Endothelial cell (in vitro differentiated cells): ENCODE measurements at places on chromosomes 13 and 19.

DNA sequence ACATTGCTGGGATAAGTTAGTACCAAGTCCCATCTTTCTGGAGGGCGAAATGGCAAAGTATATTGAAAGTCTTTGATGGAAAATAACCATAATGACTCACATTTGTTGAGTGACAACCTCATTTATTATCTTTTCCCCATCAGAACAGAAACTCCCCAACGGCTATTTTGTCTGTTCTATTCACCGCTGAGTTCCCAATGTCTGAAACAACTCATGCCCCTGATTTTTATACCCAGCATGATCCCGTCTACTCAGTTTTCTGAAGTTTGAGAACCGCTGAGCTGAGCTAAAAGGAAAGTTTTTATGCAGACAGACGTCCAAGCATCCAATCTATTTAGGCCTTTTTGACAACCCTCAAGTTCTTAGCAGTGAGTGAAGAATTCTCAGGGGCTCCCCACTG, 7.8 kb upstream of the TINCR start:
- DNase-seq, result no peak

DNA sequence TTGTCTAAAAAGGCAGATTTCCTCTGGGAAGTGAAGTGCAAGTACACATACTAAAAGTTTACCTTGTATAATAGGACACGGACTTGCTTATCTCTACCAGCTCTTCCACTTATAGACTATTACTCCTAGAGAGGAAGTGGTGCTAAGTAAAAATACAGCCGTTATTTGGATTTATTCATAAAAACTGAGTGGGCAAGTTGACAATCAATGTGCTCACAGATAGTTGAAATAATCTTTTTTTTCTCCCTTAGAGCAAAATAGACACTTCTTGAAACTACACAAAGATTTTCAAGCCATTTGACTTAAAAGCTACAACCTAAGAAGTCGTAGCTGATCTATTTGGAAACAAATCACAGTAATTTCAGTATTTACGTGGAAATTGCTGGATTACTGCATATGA, 2584.7 kb upstream of the PCDH20 start:
- DNase-seq, result no peak

- DNase-seq, result no peak
These were observed 107.7 kb downstream of the RAB20 start for GRCh38 chr13:110453797-110454196.

GRCh38 chr13:103066781-103067345, 646 bp upstream of the SLC10A2 start:
- no peak for DNase-seq

DNA sequence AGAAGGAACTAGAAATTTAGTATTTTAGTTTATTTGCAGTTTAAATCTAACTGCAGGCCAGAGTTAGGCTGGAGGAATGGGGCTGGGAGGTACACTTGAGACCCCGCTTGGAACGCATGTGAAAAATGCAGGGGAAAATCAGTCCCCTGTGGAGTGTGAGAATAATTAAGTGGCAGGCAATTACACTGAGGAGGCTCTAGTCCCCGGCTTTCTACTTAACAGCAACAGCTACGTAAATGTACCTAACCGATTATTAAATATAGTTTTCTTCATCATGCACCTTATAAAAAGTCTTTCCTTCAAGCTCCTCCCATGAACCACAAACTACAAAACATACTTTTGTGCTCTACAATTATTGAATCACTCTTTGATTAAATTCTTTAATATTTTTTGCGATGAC, 804 bp downstream of the ZNF708 start:
- no peak for DNase-seq

DNA sequence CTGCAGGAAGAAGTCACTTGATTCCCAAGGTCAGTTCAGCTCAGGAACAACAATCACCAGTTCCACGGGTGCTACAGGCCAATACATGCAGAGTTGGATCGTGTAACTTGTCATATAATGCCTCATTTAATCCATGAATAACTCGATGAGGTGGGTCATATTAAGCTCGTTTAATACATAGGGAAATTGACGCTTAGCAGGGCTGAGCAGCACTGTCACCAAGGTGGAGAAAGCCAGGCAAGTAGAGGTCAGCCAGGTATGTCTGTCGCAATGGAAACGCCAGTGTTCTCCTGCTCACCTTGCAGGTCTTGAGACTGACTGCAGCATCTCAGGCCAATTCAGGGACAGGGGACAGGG, 52.3 kb downstream of the CCDC70 start:
- no peak for DNase-seq

DNA sequence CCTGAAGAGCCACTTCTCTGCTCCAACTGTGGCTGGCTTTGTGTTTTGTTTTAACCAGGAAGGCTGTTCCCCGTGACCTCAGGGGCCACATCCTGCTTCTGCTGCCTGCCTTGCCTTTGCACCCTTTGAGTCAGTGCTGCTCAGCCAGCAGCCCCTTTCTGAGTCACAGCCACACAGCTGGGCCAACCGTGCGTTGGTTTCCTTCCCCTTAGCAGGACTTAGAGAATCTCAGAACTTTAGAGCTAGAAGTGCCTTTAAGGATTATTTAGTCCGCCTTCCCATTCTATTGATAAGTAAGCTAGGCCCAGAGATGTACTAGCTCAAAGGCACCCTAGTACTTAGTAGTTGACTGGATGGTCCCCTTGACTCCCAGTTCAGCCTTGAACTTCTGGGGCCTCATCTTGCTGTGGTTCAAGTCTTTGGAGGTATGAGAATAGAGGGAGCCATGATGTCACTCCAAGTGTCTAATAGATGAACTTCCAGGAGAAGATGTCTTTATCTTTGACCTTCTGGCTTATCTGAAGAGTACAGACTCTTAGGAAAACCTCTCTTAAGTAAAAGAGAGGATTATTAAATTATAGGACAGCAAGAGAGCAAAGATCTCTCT, 8.0 kb downstream of the RGCC start:
- DNase-seq, result no peak

DNA sequence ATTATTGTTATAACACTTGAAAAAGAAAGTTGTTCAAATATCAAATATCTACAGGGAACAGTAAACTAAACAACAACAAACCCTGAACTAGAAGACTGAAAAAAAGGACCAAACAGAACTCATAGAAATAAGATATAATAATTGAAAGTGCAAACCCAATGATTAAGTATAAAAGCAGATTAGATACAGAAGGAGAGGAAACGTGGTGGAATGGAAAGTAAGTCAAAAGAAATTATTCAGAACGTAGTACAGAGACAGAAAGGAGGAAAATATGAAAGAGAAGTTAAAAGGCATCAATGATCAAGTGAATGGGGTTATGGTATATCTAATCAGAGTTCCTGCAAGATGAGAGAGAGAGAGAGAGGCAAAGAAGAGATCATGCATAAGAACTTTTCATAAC, 174.2 kb upstream of the DACH1 start:
- DNase-seq, result no peak

DNA sequence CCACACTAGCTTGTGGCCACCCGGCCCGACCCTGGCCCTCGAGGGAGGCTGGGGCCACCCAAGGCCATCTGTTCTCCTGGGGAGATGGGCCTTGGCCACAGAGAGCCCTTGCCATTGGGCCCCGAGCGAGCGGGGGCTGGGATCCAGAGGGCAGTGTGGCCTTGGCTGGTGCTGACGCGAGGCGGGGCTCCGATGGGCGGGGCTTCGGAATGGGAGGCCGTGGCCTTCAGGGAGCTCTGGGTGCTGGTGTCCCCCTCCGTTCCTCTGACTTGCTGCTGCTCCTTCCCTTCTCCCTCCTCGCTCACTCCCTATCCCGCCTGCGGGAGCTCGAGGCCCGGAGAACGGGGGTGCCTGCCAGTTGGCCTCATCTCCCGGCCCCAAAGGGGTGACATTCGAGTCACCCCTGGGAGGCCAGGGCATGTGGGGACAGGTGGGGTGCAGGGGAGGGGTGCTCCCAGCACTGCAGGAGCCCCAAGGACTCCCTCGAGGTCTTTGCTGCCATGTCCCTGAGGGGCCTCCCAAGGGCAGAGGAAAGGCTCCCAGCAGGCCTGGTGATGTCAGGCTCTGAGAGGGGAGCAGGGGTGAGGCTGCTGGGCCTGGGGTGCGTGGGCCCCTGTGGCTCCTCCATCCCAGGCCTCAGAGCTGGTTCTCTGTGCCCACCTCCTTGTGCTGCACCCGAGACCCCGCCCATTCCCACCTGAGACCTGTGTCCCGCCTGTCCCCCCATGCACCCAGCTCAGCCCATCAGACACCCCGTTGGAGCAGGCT, 4.2 kb downstream of the NCLN start:
- no peak for DNase-seq

- DNase-seq, result no peak
These were observed 88.0 kb downstream of the SLC10A2 start for GRCh38 chr13:102978168-102978567.

DNA sequence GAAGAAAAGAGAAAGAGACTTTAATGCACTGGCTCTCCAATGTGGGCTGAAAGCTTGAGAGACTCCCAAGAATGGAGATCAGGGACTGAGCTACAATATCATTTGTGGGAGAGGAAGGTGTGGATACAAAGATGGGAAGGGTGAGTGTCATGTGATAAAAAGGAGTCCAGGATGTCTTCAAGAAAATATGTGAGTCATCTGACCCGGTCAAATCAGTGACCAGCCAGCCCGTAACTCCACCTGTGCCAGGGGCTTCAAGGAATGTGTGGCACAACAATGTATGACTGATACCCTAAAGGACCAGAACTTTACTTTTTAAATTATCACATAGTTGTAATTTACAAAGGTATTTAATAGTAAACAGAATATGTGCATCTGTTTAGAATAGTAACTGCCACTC, 97.2 kb downstream of the DOCK9 start:
- DNase-seq, result no peak

DNA sequence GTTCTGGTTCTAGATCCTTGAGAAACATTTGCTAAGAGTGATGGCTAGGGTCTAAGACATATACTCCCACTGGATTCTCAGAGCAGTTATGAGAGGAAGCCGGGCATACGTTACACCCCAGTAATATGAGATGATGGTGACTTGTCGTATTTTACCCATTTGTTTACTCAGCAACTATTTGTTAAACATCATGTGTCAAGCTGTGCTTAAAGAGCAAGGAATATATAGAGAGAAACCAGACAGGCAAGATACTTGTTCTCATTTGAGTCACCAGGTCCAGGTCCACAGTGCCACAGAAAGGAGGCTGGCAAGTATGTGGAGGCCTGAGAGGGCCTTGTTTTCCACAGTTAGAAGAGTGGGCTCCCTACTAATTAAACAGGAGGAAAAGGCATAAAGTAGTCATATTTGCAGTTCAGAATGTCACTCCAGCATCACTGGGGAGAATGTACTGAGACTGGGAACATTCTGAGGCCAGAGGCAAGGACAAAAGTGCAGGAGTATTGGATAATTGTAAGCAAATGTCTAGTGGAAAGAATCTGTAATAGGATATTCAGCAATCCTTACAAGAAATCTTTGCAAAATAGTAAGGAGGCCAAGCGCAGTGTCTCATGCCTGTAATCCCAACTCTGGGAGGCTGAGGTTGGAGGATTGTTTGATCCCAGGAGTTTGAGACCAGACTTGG, 142.2 kb downstream of the IRS2 start:
- DNase-seq, result no peak

- no peak for DNase-seq
These were observed 492.5 kb upstream of the GPC6 start for GRCh38 chr13:92734068-92734467.

DNA sequence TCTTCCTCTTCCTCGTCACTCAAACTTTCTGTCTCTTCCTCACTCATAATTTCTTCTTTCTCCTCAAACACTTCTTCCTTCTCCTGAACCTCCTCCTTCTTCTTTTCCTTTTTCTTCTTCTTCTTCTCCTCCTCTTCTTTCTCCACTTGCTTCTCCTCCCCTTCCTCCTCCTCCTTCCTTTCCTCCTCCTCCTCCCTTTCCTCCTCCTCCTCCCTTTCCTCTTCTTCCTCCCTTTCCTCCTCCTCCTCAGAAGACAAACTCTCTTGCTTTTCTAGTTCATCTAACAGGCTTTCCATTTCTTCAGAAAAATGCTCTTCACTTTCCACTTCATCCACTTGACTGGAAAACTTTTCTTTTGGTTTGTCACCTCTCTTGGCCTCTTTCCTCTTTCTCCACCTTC, 19.8 kb downstream of the WDR87 start:
- DNase-seq, result no peak

DNA sequence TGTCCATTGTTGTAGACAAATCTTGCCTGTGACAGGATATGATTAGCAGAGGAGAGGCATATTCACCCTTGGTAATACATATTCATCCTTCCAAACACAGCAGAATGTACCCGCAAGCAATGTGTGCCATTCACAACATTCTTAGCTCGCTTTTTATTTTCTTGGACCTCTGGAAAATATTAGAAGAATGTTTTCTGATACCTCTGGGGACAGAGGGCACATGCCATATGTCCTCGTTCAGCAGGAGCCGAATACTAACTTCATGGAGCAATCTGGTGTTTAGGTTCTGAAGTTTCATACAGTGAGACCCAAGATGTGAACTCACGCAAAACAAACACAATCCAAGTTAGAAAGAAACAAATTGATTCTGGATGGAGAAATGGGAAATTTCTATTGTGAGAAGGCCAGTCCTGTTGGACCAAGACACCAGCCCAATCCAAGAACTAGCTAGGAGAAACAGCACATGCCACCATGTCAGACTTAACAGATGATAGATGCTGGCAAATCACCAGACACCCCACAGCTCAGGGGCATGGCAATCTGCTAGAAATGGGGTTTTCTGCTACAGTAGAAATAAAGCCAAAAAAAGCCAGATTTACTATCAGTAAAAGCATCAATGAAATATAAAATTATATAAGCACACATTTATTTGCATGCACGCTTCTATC, 297.4 kb downstream of the DCLK1 start:
- DNase-seq, result no peak

DNA sequence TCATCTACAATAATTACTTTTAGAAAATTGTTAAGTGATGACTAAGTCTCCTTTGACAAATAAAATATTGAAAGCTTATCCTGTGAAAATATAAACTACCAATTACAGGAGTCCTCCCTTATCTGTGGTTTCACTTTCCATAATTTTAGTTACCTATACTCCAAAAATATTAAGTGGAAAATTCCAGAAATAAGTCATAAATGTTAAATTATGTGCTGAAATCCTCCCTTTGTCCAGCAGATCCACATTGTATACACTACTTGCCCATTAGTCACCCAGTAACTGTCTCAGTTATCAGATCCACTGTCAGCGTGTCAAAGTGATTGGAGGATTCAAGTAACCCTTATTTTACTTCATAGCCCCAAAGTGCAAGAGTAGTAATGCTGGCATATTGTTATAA, 98.1 kb downstream of the SERP2 start:
- no peak for DNase-seq

DNA sequence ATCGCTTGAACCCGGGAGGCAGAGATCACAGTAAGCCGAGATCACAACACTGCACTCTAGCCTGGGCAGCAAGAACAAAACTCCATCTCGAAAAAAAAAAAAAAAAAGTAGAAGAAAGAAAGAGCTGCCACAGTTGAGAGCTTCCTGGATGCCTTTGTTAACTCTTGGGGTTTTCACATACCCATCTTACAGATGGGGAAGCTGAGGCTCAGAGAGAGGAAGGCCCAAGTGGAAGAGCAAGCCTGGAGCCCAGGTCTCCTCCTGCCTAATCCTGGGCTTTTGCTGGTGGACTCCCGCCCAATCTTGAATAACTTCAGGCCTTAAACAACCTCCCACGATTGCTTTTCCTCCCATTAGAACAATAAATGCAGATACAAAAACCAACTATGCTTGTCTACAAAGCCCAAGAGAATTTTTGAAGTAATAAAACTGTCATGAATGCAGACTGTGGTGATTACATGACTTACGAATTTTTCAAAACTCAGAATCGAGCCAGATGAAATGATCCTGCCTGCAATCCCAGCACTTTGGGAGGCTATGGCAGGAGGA, 41.7 kb downstream of the LTBP4 start:
- no peak for DNase-seq

GRCh38 chr13:113141601-113141970, 16.9 kb upstream of the PROZ start:
- DNase-seq, result no peak

GRCh38 chr19:6736169-6736916, 1.0 kb downstream of the GPR108 start:
- peak; percentile 77 for DNase-seq
